ENCODE measurements at places on chromosomes 5 and 9. TPM values are rescaled to one million over a fixed set of nuclear protein-coding genes. Genes with fewer than 3 reads are reported as not detected.

DNA sequence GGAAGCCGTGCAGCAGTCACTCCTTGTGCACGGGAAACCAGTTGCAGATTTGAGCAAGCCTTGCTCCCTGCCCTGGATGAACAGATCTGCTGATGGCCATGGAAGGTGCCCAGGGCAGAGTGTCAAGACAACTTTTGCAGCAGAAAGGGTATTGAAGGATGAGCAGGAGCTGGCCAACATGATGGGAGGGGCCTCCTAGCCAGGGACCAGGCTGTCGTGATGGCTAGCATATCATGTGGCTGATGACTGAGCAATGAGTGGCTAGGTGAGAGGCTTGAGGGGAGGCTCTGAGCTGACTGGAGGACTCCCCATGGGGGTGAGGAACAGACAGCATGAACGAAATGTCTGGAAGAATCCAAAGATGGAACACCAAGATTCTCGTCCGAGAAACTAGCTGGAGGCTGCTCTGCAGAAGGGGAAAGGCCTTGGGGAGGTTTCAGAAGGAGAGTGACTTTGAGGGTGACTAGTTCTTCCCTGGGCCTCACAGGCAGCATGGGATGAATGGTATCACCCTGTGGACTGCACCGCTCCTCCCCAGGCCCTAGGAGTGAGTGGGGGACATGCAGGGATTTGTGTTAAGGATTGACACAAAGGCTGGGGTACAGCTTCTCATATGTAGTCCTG, 18.5 kb downstream of the PPARGC1B start:
- H3K27ac ChIP-seq = peak overlapping the region; percentile 38
- H3K36me3 ChIP-seq = no peaks in the 10 kb centered on the region
- H3K27me3 ChIP-seq = no peaks in the 10 kb centered on the region

FRRS1L gene
- total RNA-seq = 7.5 TPM

DNA sequence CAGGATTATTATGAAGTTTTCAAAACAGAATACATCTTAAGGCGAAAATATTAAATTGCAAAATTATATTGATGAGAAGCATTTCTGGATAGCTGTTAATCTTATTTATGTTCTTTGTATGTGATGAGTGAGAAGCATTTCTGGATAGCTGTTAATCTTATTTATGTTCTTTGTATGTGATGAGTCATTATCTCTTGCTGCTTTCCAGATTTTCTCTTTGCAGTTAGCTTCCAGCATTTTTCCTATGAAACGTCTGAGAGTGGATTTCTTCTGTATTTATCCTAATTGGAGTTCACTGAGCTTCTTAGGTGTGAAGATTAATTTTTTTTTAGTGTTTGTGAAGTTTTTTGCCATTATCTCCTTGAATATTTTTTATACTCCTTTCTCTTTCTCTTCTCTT, 8.2 kb downstream of the TMEM232 start:
- H3K36me3 ChIP-seq = no peaks in the 10 kb centered on the region
- H3K27ac ChIP-seq = no peak overlapping the region
- DNase-seq = no peak
- no peaks in the 10 kb centered on the region for H3K27me3 ChIP-seq
- H3K4me1 ChIP-seq = no peaks in the 10 kb centered on the region
- H3K4me3 ChIP-seq = no peak overlapping the region

GRCh38 chr5:128300181-128300580, 216.6 kb downstream of the SLC12A2 start:
- no peak overlapping the region for H3K27ac ChIP-seq
- H3K4me1 ChIP-seq = no peaks in the 10 kb centered on the region
- no peak overlapping the region for H3K4me3 ChIP-seq
- no peak for DNase-seq

ZDHHC11B gene
- 7.5 TPM for total RNA-seq

- H3K27me3 ChIP-seq = no peaks in the 10 kb centered on the region
- H3K4me1 ChIP-seq = no peaks in the 10 kb centered on the region
- no peak for DNase-seq
- no peak overlapping the region for H3K27ac ChIP-seq
- H3K36me3 ChIP-seq = no peaks in the 10 kb centered on the region
These were observed 118.3 kb downstream of the PIK3R1 start for GRCh38 chr5:68333649-68334552.

INSYN2B gene
- total RNA-seq = not detected

GRCh38 chr9:20726144-20726543, 42.1 kb downstream of the FOCAD start:
- no peak overlapping the region for H3K4me3 ChIP-seq
- no peak overlapping the region for H3K27ac ChIP-seq
- H3K36me3 ChIP-seq = no peaks in the 10 kb centered on the region

DNA sequence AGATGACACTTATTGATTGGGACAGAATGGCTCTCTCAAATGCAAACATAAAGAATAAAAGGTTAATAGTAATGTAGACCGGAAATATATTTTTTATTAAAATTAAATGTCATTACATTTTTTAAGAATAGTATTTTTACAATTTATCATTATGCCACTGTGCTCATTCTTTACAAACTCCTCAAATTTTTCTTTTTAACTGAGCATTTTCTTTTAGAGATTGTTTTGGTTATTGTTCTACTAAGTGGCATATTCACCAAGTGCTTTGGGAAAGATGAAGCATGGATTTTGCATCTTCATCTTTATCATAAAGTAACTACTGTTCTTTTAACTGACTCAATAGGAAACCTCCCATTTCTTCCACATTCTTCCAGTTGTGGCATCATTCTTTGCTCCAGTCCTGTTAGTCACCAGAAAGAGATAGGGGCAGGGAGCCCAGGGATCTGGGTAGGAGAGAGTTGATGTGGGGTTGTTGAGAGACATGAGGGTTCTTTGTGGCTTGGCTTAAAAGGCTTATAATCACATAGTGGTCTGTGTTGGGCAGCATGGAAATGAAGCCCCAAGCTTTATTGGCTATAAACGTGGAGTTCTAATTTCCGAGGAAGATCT, 69.8 kb downstream of the SYK start:
- no peak for DNase-seq
- H3K27me3 ChIP-seq = no peaks in the 10 kb centered on the region
- H3K36me3 ChIP-seq = no peaks in the 10 kb centered on the region
- no peak overlapping the region for H3K27ac ChIP-seq

CCDC192 gene
- total RNA-seq = not detected

GRCh38 chr9:93058355-93059010, at the start of gene SUSD3:
SUSD3 (plus strand) TSS chr9:93058701; CDS start chr9:93058743, 42 bp downstream.
- H3K4me1 ChIP-seq = no peaks in the 10 kb centered on the region
- peak within 1 kb of the TSS; percentile 60 for H3K4me3 ChIP-seq
- no peaks in the 10 kb centered on the region for H3K36me3 ChIP-seq
- H3K27ac ChIP-seq = no peak within 1 kb of the TSS
- no peaks in the 10 kb centered on the region for H3K27me3 ChIP-seq

SPINK4 gene
- not detected for total RNA-seq

- H3K27ac ChIP-seq = no peak overlapping the region
- no peak for DNase-seq
- H3K4me3 ChIP-seq = no peak overlapping the region
- H3K4me1 ChIP-seq = no peaks in the 10 kb centered on the region
- H3K27me3 ChIP-seq = no peaks in the 10 kb centered on the region
- no peaks in the 10 kb centered on the region for H3K36me3 ChIP-seq
These were observed 480.8 kb upstream of the CCNG1 start for GRCh38 chr5:162956570-162956969.

VCAN gene
- total RNA-seq = 139 TPM

TAF11L5 gene
- total RNA-seq = not detected

RANBP3L gene
- total RNA-seq = 1.7 TPM

- no peaks in the 10 kb centered on the region for H3K36me3 ChIP-seq
- peak; percentile 92 for DNase-seq
- no peaks in the 10 kb centered on the region for H3K4me1 ChIP-seq
These were observed 211.3 kb upstream of the IRX4 start for GRCh38 chr5:2093859-2094615.

- H3K4me3 ChIP-seq = no peak overlapping the region
- H3K36me3 ChIP-seq = no peaks in the 10 kb centered on the region
- no peak for DNase-seq
- no peaks in the 10 kb centered on the region for H3K27me3 ChIP-seq
- H3K4me1 ChIP-seq = no peaks in the 10 kb centered on the region
These were observed 343.2 kb downstream of the TMEM232 start for GRCh38 chr5:110383231-110383630.

SLC45A2 gene
- total RNA-seq = not detected

DNA sequence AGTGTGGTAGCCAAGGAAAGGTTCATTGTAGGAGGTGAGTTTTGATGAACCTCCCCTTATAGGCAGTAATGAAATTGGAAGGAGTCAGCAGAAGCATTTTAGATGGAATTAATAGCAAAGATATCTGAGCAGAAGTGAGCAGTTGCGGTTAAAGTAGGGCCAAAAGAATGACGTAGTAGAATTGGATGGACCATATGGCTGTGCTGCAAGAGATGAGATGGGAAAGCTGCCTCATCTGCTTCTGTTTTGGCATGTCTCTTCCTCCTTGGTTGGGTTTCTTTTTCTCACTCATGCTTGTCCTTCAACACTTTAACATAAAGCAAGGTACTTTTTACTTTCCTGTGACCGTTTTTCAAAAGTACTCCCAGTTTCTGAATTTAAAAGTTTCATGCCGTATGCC, 55.8 kb downstream of the AQP7 start:
- H3K4me1 ChIP-seq = no peaks in the 10 kb centered on the region
- no peak overlapping the region for H3K4me3 ChIP-seq
- DNase-seq = no peak
- no peak overlapping the region for H3K27ac ChIP-seq
- no peaks in the 10 kb centered on the region for H3K27me3 ChIP-seq

DNA sequence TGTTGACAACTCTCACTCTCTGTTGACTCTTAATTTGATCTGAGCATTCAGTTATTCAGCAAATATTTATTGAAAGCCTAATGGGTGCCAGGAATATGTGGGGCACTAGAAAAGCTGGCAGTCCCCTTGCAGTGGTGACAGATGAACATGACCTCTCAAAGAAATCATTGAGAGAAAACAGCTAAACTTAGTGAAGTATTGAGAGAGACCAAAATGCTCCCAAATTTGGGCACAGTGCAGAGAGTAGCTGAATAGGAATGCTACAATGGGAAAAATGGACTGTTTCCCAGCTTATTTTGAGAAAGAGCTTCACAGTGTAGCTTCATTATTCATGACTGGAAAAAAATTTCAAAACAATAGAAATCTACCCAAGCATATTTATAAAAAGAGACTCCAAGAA, 257.9 kb downstream of the SGCD start:
- H3K27ac ChIP-seq = peak overlapping the region; percentile 79
- H3K4me1 ChIP-seq = no peaks in the 10 kb centered on the region
- no peaks in the 10 kb centered on the region for H3K36me3 ChIP-seq
- H3K27me3 ChIP-seq = no peaks in the 10 kb centered on the region
- DNase-seq = no peak
- no peak overlapping the region for H3K4me3 ChIP-seq

CAMK2A gene
- 4.9 TPM for total RNA-seq

SLC27A6 gene
- total RNA-seq = 15.2 TPM

DNA sequence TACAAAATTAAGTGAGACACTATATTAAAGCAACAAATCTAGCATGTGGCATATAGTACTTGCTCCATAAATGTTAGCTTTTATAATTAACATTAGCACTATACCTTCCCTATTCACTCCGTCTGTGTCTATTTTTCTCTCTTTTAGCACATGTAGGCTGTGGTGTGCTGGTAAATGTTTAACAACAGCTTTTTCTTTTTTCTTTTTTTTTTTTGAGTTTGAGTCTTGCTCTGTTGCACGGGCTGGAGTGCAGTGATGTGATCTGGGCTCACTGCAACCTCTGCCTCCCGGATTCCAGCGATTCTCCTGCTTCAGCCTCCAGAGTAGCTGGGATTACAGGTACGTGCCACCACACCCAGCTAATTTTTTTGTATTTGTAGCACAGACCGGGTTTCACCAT, 62.1 kb downstream of the SPRY4 start:
- H3K27ac ChIP-seq = no peak overlapping the region
- H3K4me3 ChIP-seq = no peak overlapping the region
- no peaks in the 10 kb centered on the region for H3K4me1 ChIP-seq
- no peak for DNase-seq

DNA sequence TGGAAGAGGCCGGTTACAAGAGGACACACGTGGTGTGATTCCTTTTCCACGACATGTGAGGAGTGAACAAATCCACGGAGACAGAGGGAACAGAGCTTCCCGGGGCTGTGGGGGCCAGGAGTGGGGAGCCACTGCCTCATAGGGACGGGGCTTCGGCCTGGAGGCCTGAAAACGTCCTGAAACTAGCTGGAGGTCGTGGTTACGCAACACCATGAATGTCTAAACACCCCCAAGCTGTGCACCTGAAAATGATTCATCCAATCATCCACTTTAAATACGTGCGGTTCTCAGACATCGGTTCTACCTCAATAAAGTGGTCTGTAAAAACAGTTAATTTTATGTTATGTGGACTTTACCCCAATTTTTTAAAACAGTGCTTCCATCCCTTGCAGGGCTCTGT, 65.3 kb upstream of the PPP1R26 start:
- DNase-seq = no peak
- H3K36me3 ChIP-seq = no peaks in the 10 kb centered on the region
- no peaks in the 10 kb centered on the region for H3K27me3 ChIP-seq
- H3K4me3 ChIP-seq = no peak overlapping the region
- H3K27ac ChIP-seq = no peak overlapping the region

DNA sequence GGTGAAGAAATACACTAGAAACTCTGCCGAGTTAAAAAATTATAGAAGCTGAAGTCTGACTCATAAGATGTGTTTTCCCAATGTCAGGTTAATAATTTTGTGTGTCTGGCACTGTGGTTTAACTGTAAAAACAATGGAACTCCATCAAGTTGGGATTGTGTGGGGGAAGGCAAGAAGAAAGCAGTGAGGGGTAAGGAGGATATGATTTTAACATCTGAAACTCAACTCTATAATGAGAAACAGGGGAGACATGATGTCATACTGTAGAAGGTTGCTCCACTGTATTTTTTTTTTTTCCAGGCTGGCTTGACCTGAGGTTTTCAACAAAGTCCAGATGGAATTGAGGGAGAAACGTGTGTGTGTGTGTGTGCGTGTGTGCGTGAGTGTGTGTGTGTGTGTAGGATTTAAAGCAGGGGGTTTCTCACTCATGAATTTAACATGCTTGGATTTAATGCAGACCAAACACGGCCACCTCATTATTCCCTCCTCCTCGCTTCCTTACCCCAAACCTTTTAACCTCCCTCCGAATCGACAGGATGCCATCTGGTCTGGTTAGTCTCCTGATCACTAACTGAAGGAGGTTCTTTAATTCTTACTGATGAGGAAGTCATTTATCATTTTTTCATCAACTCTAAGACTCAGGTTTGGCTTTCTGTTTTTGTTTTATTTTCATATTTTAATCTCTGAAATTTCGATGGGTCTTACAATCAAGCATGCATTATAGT, 140.2 kb upstream of the LPAR1 start:
- DNase-seq = no peak
- H3K36me3 ChIP-seq = no peaks in the 10 kb centered on the region
- no peaks in the 10 kb centered on the region for H3K27me3 ChIP-seq

- no peaks in the 10 kb centered on the region for H3K4me1 ChIP-seq
- no peak overlapping the region for H3K27ac ChIP-seq
- H3K36me3 ChIP-seq = no peaks in the 10 kb centered on the region
These were observed 908.2 kb upstream of the CDH10 start for GRCh38 chr5:25552871-25553481.

- no peaks in the 10 kb centered on the region for H3K36me3 ChIP-seq
- no peaks in the 10 kb centered on the region for H3K27me3 ChIP-seq
- H3K27ac ChIP-seq = peak overlapping the region; percentile 67
These were observed 195.8 kb downstream of the EFNA5 start for GRCh38 chr5:107474716-107475489.
